ENCODE measurements at places on chromosomes 6 and 20.

DNA sequence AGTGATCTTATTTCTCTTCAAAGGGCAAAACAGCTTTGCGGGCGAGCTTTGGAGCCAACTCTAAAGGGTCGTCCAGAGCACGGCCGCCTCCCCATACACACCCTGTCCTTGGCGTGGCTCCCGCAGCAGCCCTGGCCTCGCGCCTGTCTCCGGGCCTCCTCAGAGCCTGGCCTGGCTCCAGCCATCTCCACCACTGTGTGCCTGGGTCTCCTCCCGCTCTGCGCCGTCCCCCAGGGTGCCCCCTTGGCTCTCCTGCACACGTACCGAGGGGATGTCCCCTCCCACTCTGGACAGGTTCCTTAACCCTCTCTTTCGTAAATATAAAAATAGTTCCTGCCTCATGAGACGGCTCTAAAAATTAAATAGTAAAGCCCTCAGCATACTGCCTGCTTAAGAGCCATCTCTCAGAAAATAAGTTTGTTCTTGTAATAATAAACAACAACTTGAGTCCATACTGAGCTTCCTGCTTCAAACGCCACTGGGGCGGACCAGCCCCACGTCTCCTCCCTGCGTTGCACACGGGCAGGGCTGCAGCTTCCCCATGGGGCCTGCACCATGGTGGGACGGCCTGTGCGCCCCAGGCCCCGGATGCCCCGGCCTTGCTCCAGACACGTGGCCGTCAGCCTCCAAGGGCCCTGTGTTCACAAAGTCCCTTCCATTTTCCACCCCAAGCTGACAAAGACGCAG is 226.2 kb downstream of the TTLL2 start:
- no peak for DNase-seq

DNA sequence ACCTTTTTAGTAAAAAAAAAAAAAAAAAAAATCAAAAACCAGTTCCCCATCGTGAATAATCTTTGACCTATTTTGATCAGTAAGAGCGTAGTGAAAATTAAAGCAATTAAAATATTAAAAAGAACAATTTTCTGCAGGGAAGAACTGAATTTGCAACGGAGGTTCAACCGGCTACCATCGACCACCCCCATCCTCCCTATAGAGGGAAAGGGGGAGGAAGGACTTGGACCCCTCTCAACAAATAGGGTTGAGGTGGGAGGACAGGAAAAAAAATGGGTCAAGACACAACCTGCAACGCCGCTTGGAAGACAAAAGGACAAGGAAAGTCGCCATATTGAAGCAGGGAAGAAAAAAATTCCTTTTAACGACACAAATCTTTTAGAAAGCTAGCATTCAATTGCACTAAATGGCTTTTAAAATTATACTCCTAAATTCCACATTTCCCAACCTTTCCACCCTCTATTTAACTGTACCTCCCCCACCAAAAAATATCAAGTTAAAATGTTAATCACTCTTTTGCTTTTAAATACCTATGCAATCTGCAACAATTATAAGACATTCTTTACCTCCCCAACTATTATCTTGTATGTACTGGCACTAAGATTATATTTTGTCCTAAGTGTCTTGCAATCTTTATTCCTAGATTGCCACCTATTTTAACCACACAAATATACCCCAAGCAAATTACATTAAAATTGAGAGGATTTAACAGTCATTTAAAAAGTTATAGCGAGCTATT is 1.7 kb downstream of the PPP1R10 start:
- DNase-seq, result peak; percentile 71

DNA sequence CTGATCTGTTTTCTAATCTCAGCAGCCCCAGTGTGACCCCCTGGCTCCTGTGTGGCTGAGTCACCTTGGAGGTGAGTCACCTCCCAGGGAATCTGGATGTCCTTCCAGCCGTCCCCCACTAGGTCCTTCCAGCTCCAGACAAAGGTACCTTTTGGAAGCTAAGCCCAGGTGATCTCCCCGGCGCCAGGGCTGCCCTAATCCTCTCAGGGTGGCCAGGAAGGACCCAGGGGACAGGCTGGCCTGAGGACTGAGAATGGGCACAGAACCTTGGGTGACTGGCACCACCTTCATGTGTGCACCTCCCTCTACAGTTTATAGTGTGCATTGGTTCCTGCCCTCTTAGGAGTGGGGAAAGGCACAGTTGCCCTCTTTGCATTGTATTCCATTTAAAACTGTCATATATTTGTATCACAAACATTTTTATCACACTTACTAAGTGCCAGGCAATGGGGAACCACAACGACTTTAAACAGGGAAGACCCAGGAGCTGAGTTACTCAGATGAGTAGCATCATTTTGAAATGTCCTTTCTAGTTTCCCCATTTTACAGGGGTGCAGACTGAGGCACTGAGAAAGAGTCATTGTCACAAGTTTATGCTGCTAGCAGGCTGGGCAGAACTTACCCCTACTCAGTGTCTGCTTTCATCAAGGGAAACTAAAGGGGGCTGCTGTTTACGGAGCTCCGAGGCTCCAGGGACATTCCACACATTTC is 2.6 kb upstream of the BPIFB4 start:
- no peak for DNase-seq

- DNase-seq, result no peak
Observed at GRCh38 chr6:47650553-47651432, 47.6 kb upstream of the ADGRF4 start.

DNA sequence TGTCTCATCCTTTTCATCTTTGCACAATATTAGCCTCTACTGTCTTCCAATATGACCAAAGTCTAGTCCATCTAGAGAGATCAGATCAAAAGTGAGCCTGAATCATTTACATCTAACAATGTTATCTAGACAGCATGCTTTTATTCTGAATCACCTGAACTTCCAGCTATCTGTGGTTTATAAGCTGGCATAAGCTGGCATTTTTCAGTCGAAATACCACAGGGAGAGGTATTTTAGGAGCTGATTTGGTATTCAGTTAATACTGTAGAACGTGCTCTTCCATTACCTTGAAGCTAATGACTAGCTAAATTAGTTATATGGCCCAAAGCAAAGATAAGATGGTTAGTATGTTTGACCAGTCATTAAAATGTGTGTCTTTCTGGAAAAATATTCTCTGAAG is 188.3 kb upstream of the AGPAT4 start:
- DNase-seq, result no peak

DNA sequence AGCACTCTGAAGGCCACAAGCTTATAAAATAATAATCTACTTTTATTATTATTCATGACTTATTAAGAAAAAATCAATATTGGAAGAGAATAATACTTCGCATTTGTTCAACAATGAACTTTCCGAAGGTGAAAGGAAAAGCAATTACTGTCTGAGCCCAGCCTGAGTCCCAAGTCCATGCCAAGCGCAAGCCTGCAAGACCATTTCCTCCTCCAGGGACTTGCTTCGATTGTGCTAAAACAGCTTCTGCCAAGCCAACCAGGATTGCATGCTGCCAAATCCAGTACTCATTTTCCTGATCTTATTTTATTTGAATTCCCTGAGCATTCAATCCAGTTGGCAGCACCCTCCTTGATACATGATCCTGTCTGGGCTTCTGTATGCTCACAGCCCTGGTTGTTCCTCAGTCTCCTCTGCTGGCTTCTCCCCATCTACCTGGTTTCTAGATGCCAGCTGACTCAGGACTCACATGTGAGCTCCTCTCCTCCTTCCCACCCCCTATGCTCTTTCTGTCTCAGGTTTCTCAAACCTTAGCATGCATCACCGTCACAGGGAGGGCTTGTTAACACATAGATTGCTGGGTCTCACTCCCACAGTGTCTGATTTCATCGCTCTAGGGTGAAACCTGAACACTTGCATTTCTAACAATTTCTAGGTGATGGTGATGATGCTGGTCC is 55.9 kb upstream of the PSMF1 start:
- no peak for DNase-seq

DNA sequence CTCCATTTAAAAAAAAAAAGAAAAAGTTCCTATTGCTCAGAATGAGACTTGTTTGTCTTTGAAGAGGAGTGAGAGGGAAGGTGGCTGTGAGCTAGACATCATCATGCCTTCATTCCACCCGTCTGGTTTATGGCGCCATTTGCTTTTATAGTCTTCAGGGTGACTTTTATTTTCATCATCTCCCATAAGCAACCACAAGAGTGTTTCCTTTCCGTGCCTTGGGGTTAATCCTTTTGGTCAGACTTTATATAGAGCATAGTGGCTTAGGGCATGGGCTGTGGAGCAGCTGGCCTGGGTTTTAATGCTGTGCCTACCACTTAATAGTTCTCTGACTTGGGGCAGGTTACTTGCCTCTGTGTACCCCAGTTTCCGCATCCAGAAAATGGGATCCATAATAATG is 77.8 kb downstream of the RREB1 start:
- no peak for DNase-seq

DNA sequence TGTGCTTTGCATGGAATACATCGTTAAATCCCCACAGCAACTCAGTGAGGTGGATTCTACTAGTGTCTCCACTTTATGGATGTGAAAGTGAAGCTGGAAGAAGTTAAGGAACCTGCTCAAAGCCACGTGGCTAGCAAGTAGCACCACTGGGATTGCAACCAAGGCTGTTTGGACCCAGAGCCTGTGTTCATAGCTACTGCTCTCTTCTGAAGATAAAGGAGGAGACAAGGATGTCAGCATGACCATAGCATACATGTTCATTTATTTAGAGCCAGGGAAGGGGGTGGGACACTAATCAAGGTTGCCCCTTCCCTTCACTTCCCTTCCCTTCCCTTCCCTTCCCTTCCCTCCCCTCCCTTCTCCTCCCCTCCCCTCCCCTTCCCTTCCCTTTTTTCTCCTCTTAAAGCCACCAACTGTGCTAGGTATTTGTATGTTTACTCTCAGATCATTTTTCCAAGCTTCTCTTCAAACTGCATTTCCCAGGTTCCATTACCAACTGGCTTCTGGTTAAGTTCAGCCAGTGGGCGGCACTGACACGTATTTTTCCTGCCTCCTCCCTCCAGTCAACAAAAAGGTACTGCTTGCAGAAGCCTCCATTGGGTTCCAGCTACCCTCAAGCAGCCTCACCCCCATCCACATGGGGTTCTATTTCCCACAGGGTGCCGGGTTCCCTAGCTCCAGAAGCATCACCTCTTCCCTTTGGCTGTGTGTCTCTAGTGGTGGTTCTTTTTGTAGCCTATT is 134.9 kb downstream of the BCAS1 start:
- DNase-seq, result peak; percentile 46

DNA sequence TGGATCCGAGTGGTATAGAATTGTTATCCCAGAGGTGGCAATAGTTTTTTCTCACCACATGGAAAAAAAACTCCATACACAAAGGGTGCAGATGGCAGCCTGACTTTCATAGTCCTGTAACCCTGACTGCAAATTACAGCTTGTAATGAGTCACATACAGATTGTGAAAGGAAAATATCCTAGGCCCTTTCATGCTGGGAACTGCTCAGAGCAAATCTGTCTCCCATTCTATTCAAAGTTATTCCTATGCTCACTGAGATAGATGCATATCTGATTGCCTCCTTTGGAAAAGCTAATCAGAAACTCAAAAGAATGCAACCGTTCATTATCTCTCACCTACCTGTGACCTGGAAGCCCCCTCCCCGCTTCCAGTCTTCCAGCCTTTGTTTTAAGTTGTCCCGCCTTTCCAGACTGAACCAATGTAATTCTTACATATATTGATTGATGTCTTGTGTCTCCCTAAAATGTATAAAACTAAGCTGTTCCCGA is 108.7 kb upstream of the MAP3K4 start:
- DNase-seq, result no peak

- DNase-seq, result no peak
Observed at GRCh38 chr6:143501851-143502250, 9.7 kb downstream of the FUCA2 start.

DNA sequence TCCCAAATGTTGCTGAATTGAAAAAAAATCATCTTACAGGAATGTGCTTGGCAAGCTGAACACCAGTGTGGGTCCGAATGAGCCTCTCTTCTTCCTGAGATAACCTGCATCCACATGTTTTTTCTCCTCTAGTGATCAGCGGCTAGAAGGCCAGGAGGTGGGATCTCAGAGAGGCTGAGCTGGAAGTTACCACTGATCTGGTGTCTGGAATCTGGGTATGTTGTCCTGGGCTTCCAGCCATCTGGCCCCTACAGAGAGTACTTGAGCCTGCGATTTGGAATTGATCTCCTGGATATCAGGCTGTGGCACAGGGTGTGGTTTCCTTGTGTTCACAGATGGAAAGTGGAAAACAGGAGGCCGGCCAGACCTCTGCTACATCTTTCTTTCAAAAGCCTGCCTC is 35.9 kb downstream of the SULF2 start:
- DNase-seq, result no peak

DNA sequence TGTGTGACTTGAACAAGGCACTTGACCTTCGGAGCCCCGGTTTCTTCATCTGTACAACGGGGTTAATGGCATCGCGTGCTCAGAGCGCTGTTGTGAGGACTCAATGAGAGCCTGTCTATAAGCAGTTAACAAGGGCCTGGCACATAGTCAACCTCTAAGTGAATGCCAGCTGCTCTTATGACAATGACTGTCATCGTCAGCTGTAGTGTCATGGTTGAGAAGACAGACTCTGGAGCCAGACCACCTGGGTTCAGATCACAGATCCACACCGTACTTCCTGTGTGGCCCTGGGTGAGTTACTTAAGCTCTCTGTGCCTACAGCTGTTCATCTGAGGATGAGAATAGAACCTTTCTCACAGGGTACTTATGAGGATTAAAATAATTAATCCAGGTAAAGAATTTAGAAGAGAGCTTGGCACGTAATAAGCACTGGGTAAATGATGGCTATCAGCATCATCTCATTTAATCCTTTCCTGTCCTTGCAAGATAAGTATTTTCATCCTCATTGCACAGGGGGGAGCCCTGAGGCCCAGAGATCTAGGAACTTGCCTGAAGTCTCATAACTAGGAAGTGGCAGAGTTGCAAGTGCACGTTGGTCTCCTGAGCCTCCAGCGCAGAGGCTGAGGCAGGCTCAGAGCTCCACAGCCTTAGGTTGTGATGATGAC is 105.3 kb downstream of the EYA2 start:
- no peak for DNase-seq

DNA sequence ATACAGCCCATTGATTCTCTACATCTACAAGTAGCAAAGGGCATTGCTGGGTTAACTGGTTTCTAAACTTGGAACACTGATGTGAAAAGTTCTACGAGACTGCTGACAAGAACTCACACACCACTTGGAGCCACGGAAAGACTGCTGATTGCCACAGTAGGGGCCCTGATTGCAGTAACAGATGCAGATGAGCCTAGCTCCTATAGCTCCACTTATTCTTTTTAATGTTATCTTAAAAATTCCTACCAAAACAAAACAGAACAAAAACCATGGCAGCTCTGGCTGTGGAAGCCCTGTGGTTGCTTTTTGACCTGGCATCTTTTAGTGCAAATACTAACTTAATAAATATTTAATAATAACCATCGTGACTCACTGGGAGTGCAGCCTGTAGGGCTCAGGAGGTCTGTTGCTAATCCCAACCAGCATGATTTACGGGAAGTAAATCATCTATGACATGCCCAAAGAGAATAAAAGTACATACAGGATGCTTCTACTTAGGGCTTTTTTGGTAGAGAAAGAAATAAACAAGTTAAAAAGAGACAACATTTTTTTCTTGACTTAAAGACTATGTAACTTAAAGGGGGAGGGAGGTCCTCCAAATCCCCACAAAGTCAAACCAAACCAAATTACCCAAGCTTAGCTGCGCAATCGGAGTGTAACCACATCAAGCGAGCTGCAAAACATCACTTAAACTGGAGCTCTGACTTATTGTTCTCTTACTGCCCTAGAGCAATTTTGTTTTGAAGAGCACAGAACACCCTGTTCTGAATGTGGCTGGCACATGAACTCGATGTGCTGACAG is 87.2 kb downstream of the FKBP5 start:
- DNase-seq, result peak; percentile 18
